ENCODE measurements at places on chromosomes 12 and 14. TPM values are rescaled to one million over a fixed set of nuclear protein-coding genes. Genes with fewer than 3 reads are reported as not detected.

C1S gene
- 153 TPM for total RNA-seq

AP1G2 gene
- 15.5 TPM for total RNA-seq

- DNase-seq, result no peak
Observed at GRCh38 chr14:94857950-94858349, 88.0 kb upstream of the GSC start.

DNA sequence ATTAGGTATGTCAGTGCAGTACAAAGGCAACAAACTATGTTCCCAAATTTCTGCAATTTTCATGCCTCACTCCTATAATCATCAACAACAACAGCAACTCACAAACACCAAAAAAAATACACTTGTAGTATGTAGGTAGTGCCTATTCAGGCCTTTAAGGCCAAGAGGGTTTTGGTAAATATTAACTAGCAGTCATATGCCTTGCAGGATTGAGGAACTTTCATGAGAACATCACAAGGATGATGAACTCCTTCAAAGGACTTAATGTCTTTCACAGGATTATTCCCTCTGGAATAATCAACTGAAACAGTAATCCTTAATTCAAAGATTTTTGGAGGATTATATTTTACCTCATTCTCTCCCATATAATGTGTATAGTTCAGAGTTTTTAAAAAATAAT lies 293.8 kb downstream of the NOVA1 start:
- DNase-seq, result no peak

DNA sequence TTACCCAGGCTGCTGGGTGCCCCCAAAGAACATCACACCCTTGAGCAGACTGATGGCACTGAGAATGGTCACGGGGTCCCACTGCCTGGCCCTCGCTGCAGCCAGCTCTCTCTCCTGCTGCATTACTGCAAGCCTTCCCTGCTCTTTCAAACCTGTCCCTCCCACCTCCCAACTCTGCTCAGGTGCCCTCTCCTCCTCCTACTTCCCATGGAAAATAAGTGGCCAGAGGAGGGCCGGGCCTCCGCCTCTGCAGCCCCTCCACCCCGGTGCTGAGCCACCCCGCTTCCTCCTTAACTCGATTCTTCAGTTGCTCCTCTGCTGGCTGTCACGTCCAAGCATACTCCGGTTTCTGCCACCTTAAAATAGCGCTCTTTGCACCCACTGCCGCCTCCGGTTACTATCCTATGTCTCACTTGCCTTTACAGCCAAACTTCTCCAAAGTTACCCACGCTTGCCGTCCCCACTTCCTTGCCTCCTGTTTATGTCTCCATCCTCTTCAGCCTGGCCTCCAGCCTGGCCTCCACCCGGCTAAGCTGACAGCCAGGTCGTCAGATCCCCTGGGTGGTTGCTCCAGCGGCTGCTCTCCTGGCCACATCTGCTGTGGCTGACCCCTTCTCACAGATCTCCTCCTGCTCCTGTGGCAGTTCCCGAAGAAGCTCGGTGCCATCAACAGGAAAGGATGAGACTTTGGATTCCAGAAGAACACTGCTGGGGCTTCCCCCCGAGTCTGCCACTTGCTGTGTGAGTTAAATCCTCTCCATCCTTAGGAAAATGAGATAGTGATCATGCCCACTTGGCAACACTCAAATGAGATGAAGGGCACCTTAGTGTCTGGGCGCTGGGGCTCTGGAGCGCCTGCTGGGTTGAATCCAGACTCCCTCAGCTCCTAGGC lies 7.7 kb downstream of the SMIM41 start:
- DNase-seq, result no peak
